ENCODE measurements at places on chromosomes 1 and 21.

GRCh38 chr1:151739590-151740355 lies 18.5 kb downstream of the RIIAD1 start:
- DNase-seq, result no peak

GRCh38 chr1:244815600-244816099 lies 19.8 kb upstream of the COX20 start:
- DNase-seq, result no peak

DNA sequence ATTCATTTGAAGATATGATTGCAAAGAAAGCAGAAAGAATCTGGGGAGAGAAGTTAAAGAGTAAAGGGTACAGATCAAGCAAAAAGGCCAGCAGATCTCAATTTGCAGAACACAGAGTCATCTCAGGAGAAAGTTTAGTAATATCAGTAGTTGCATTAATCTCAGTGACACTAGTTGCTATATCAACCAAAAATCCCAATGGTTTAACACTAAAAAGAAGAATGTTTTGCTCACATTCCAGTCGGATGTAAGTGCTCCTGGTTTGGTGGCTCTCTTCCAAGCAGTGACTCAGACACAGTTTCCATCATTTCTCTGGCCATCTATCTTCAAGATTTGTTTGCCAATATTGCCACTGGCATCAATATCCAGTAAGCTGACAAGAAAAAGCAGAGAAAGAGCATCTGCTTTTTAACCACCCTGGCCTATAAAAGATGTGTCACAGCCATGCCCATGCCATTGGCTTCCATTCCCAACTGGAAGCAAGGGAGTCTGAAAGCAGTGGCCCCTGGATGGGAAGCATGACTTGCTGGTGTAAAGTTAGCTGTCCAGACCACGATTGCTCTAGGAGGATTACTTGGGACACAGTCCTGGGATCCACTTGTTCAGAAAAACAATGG lies 45.5 kb upstream of the AIM2 start:
- DNase-seq, result no peak

DNA sequence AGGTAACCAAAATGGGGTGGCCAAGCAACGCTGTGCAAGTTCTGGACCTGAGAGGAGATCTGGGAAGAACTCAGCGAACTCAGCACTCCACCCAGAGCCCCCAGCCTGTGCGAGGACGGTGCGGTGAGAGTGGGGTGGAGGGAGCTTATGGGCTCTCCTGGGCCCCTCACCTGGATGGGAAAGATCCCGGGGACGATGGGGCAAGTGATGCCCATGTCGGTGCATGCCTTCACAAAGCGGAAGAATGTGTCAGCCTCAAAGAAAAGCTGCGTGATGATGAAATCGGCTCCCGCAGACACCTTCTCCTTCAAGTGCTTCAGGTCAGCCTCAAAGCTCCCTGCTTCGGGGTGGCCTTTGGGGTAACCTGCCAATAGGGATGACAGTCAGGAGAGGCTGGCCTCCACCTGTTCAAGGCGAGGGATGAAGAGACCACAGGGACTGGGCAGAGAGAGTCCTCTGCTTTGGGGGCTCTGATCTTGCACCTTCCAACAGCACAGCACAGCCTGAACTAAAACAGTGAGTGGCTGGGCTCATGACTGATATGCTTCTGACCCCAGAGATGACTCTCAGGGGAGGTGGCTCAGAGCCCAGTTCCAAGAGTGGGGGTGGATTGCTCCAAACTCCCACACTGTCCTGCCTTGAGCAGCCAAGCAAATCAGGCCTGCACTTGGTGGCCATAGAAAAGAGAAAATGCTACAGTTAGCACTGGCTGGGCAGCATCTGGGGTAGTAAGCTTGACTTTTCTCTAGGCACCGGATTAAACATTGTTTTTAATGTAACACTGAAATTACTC lies 9.5 kb downstream of the MTHFR start:
- DNase-seq, result no peak

DNA sequence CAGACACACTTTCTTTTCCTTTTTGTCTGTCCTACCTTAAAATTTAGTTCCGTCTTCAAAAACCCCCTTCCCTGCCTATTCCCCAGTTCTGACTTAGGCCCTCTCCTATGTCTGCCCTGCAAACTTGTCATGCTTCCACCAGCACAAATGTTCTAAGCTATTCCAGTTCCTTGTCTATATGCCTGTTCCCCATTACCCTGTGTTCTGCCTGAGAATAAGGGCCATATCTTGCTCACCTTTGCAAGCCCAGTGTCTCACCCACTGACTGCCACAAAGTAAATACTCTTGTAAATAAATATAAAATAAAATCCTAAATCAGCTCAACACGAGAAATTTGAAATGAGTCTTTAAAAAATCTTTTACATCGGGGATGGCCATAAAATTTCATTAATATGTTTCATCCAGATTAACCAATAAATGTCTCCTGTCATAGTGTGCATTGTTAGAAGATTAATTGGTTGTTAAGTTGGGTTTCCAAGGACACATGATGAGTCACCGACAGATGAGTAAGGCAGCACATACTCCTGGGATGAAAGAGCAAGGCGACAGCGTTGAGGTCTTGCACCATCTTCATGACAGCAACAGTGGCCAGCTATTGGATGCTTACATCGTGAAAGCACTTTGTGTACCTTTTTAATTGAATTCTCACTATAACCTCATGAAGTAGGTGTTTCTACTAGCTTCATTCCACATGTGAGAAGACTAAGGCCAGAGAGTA lies 92.6 kb upstream of the NGF start:
- DNase-seq, result no peak

- no peak for DNase-seq
These were observed 717 bp downstream of the UBIAD1 start for GRCh38 chr1:11273595-11274234.

GRCh38 chr1:29356663-29357062 lies 120.3 kb downstream of the PTPRU start:
- no peak for DNase-seq

DNA sequence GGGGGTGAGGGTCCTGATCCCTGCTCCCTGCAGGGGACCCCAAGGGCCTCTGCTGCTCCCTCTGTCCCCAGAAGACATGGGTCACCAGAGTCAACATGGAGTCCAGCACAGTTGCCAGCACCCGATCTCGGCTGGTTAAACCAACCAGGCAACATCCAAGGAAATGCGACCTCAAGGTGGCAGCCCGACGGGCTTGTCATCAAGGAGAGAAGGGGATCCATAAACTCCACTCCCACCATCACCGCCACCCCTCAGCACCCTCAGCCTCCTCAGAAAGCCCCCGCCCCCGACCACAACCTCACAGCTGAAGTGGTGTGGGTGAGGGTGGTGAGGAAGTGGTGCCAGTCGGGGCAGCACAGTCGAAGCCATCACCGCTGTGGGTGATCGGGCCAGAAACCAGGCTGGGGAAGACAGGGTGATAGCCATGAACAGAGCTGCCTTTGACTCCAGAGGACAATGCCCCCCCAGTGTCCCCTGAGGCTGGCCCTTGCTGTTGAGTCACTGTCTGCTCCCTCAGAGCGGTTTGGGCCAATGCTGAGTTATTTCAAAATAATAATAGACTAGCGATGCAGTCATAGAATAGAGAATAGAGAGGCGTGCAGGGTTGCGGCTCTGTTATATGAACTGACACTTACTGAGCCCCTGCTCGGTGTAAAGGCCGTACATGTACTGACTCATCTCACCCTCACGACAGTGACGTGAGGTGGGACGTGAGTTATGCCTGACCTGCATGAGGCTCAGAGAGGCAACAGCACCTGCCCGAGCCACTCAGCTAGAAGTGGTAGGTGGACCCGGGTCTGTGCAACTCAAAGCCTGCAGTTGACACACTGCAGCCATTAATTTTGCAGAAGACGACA lies 88.7 kb upstream of the IFFO2 start:
- DNase-seq, result no peak

- DNase-seq, result no peak
These were observed 1.9 kb downstream of the OR6Y1 start for GRCh38 chr1:158552296-158552695.

GRCh38 chr1:232940262-232940661 lies 10.1 kb upstream of the NTPCR start:
- DNase-seq, result no peak

DNA sequence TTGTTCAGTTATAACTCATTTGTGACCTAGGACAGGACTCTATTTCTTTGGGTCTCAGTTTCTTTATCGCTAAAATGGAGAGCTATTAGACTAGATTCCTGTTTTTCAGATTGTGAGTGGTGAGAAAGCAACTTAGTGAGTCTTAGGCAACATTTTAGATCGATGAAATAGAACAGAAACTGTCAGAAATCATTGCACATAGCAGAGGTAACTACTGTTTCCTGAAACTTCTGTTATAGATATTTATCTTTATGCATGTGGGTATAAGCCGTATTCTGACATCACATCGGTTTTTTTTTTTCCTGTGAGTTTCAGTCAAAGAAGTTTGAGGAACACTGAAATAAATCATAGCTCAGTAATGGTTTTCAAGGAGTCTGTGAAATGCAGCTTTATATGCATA lies 42.1 kb upstream of the DNAJC6 start:
- DNase-seq, result no peak

DNA sequence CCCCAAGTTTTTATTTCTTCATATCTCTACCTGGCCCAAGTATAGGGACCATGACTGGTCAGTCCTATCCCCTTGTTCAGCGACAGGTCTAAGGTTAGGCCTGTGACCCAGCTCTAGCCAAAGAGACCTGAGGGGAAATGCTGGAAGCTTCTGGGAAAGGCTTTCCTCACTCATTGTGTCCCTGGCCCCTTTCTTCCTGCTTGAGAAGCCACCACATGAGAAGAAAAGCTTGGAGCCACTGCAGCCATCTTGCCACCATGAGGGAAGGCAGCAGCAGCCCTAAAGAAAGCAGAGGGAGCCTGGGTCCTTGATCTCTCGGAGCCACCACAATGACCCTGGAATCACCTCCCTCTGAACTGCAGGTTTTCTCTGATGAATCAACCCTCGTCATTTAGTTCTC lies 43.4 kb downstream of the ATF3 start:
- DNase-seq, result no peak

DNA sequence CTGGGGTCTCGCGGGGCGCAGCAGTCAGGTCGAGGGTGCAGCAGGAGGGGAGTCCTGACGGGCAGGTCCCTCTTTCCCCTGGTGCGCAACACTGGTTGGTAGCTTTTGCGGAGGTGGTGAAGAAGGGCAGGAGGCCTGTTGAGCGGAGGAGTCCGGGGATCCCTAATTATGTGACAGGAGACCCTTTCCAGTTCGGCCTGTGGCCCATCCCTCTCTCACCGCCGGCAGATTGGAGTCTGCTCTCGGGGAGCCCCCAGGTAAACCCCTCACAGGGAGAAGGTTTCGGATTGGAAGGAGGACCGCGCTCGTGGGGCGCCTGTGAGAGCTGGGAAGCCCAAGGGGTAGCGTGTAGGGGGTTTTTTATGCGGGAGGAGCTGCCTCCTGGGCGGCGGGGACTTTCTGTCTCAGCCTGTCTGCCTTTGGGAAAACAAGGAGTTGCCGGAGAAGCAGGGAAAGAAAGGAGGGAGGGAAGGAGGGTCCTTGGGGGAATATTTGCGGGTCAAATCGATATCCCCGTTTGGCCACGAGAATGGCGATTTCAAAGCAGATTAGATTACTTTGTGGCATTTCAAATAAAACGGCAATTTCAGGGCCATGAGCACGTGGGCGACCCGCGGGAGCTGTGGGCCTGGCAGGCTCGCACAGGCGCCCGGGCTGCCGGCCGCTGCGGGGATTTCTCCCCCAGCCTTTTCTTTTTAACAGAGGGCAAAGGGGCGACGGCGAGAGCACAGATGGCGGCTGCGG lies 9.5 kb downstream of the SIM2 start:
- no peak for DNase-seq

Measured in stimulated activated CD4-positive, alpha-beta T cell treated with anti-CD3 and anti-CD28 coated beads, TNF-alpha, amount 100 ng/mL, for 1 hour (primary cell).